CD4-positive, alpha-beta T cell treated with Interleukin-4 for 1 hour (primary cell): ENCODE measurements at places on chromosomes 3 and 15.

- DNase-seq: no peak
Measured at GRCh38 chr15:57393061-57393460, 16.8 kb downstream of the CGNL1 start.

GRCh38 chr3:43794776-43795175, 104.0 kb downstream of the ABHD5 start:
- DNase-seq: no peak

GRCh38 chr3:134711284-134711683, 60.5 kb upstream of the KY start:
- no peak for DNase-seq

DNA sequence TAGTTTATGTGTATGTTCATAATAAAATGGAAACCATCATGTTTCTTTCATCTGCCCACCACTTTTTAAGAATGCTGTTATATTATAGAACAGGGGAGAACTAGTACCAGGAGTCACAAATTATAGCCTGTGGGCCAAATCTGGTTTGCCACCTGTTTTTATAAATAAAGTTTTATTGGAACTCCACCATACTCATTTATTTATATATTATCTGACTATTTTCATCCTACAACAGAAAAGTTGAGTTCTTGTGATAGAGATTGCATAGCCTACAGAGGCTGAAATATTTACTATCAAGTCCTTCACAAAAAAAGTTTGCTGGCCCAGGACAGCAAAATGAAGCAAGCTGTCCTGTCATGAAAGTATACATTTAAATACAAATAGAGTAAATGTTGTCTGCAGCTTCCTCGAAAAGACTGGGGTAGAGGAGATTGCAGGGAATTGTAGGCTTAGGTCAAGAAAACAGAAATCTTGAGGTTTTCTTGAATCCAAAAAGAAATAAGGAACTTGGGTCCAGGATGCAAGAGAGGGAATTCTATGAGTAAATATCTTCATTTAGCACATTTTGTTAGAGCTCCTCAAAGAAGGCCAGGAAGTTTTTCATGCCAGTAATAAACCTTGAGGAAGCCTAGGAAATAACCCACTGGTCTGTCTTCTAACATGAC, 41.1 kb downstream of the FILIP1L start:
- no peak for DNase-seq

- DNase-seq: peak; percentile 11
Measured at GRCh38 chr3:128492671-128493569, at the start of gene GATA2. GATA2 (minus strand) TSS chr3:128493201; CDS start chr3:128487031, 6,170 bp downstream.

GRCh38 chr3:30779686-30780287, 114.7 kb downstream of the GADL1 start:
- no peak for DNase-seq
